Stimulated activated CD4-positive, alpha-beta T cell treated with anti-CD3 and anti-CD28 coated beads, Interleukin-12 subunit alpha, Interleukin-12 subunit beta, amount 100 ng/mL, for 4 hours (primary cell): ENCODE measurements at places on chromosomes 5 and 9.
A peak's percentile ranks its signal among the peaks of the same experiment; 100 is the strongest.

GRCh38 chr5:110209401-110209800, 517.1 kb downstream of the TMEM232 start:
- no peak for DNase-seq

DNA sequence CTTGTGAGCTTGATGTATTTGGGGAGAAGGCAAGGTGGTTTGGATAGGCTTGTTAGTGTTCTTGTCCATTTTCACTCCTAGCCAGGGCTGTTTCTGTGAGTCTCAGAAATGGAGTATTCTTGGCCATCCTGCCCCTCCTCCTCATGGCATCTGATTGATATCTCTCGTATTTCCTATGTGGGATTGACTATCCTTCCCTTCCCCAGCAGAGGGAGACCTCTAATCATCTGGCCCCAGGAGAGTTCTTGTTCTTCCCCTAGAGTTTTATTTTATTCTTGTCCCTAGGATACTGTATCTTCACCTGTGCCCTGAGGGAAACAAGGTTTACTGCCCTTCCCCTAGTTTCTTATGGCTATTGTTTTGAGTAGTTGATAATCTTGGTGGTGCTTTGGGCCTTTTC, 114.4 kb downstream of the VPS13A start:
- no peak for DNase-seq

- DNase-seq, result no peak
Measured at GRCh38 chr5:54663866-54664265, 146.3 kb downstream of the SNX18 start.

GRCh38 chr5:163498886-163499285, 6.5 kb upstream of the MAT2B start:
- DNase-seq, result no peak

GRCh38 chr9:118360036-118360435, 655.8 kb downstream of the TLR4 start:
- DNase-seq, result no peak

DNA sequence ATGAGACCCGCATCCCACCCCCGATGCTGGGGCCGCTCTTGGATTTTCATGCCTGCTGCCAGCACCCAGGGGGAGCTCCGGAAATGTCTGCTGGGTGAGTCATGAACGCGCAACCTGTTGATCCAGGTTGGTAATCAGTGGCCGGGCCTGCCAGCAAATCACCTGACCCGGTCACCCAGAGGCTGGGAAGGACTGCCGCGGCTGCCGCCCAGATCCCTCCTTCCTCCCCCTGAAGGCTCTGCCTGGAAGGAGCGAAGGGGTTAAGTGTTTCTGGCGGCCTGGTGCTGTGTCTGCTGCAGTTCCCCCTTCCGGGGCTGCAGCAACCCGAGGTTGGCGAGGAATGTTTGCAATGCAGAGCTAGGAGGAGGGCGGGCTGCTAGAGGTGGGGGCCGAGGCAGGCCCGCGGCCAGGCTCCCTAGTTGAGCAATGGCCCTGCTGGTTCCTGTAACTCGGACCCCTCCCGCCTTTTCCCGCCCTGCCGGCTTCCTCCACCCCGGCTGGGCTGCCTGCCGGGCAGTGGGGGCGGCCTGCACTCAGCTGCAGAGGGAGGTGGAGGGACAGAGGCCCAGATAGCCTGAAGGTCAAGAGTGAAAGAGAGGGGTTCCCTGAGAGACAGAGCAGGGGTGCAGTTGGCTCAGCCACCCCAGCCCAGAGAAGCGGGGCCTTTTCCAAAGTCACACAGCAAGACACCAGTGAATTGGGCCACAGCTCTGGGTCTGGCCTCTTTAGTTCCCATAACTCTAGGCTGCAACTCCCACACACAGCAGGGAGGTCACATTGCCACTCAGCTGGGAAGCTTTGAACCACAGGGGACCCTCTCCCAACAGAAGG, 156.3 kb upstream of the IER5L start:
- DNase-seq, result no peak

GRCh38 chr9:119004618-119004990, 364.6 kb downstream of the BRINP1 start:
- DNase-seq, result no peak

GRCh38 chr5:92979716-92980115, 601.3 kb downstream of the NR2F1-AS1 start:
- DNase-seq, result no peak

- no peak for DNase-seq
Measured at GRCh38 chr5:106880656-106881055, 790.1 kb downstream of the EFNA5 start.

DNA sequence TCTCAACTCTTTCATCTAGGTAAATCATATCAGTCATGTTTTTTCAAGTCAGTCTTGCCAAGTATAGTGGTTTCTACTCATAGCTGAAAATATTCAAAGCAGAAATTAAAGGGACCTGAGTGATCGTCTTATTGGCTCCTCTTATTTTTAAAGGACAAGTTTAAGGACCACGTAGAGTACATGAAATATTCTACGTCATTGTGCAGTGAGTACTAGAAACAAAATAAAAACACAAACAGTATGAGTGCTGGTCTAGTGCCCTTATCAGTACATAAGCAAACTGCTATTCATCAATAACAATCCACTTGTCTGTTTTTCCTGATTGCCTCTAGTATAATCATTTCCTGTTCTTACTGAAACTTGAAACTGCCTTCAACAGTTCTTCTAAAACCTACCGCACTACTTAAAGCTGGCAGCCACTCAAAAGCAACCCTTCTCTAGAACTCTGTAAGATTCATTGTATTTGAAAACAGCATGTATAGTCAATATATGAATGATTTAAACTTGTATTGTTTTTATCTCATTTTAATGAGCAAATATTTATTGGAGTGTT, 853.7 kb downstream of the TAF11L14 start:
- no peak for DNase-seq

DNA sequence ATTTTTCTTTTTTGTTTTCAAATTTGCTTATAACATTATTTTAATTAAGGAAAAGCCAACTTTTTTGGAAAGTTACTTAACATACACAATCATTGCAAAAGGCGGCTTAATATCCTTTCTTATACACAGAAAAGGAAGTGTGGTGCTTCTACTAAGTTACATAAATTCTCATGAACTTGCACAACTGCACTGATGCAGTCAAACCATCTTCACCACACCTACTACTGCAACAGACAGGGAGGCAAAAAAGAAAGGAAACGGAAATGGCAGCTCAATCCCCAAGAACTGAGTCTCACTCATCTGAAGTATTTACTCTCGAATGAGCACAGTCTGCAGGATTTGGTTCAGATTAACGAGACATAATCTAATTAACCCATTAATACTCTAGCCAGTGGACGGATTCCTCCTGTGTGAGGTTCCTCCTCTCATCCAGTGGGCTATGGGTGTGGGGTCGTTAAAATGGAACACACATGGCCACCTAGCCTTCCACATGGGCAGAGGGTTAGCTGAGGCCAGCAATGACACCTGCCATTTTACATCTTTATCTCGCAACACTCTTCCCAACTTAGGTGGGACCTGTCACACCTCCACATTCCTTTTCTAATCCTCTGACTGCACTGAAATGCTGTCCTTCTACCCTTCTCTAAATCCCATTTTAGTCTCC, 30.0 kb downstream of the GOLM1 start:
- no peak for DNase-seq

- DNase-seq, result peak; percentile 24
Measured at GRCh38 chr9:94639061-94639998, at the start of gene FBP1. TSS of gene FBP1 (minus strand) at chr9:94639518. CDS start at chr9:94639310, 208 bp downstream.

DNA sequence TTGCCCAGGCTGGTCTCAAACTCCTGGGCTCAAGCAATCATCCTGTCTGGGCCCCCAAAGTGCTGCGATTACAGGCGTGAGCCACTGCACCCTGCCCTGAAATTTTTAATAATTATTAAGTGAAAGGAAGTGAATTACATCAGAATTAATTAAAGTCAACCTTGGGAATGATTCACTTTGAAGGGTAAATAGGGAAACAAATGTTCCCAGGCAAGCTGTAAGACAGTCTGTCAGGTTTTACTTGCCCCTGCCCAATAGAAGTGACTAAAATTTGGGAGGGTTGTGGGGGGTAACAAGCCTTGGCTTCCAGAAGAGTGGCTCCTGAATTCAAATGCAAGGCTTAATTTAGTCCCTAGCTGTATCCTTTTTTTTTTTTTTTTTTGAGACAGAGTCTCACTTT, 1.3 kb upstream of the LIX1 start:
- DNase-seq, result no peak

DNA sequence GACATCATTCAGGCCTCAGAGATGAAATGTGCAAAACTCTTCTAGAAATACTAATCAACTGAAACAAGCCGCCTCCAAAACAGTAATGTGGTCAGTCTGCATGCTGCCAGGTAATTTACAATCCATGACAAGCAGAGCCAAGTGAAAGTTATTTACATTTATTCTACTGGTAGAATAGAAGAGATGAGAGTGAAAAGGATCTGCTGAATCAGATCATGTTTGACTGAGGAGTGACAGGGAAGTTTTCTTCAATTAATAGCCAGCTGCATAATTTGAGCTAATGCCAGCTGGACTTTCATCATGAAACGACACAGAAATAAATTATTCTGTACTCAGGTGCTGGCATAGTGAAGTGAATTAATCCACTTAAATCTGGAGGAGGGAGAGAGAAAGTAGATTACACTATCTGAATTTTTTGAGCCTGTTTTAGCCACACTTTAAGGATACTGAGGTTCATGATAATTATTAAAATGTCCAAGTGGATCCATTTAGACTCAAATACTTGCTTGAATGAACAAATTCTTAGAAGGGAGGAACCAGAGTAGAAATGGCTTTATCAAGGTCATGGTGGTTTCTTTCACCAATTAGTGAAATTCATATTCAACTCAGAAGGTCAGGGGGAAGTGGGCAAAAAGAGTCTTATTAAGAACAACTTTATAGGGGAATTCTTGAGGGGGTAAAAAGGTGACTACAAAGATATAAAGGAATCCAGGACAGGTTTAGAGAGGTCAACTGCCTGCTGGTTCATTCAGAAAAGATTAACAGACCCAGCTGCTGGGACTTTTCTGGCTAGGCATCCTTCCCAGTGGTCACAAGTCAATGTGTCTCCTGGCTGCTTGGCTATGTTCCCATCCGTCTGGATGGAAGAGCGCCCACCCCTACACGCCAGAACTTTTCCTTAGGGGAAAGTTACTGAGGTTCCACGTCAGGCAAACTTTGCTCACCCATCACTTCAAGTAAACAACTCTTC, 350.4 kb downstream of the PDE4D start:
- DNase-seq, result no peak

GRCh38 chr5:14794583-14795230, 76.9 kb downstream of the ANKH start:
- DNase-seq, result no peak

DNA sequence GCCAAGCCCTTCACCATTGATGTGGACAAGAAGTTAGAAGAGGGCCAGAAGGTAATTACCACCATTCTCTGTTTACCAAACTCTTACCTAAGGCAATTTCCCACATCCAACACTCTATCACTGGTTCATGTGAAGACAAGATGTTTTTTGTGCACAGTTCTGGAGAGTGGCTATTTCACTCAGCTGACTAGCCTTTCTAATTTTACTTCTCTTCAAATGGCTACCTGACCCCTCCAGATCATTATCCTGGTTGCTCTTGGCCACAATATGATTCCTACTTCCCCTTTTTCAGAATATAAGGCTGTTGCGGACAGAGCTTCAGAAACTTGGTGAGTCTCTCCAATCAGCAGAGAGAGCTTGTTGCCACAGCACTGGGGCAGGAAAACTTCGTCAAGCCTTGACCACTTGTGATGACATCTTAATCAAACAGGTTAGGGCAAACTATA, 7.1 kb downstream of the KIF20A start:
- no peak for DNase-seq

GRCh38 chr5:179307931-179308471, 37.3 kb downstream of the ADAMTS2 start:
- DNase-seq, result no peak

- no peak for DNase-seq
Measured at GRCh38 chr9:23081377-23081776, 634.8 kb downstream of the DMRTA1 start.

- peak; percentile 39 for DNase-seq
Measured at GRCh38 chr9:110058304-110058953, 149.5 kb downstream of the C9orf152 start.

GRCh38 chr5:117110548-117110947, 535.9 kb upstream of the SEMA6A start:
- no peak for DNase-seq

- DNase-seq, result no peak
Measured at GRCh38 chr5:78547731-78548615, 100.6 kb downstream of the LHFPL2 start.

DNA sequence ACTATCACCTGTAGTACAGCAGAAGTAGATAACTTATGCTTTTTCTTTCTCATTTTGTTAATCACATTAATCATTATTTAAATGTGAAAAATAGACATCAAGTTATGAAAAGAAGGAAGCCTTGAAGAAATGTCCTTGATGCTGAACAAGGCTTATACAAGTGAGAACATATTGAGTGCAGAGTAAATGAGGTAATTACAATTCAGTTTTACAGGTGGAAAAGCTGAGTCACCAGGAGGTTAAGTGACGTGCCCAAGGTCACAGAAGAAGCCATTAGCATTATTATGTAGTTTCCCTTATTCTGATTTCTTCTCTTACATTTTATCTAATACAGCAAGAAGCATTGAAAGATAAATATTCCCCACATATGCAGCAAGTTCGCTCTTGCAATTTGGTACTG, 998.5 kb upstream of the CDH6 start:
- no peak for DNase-seq

DNA sequence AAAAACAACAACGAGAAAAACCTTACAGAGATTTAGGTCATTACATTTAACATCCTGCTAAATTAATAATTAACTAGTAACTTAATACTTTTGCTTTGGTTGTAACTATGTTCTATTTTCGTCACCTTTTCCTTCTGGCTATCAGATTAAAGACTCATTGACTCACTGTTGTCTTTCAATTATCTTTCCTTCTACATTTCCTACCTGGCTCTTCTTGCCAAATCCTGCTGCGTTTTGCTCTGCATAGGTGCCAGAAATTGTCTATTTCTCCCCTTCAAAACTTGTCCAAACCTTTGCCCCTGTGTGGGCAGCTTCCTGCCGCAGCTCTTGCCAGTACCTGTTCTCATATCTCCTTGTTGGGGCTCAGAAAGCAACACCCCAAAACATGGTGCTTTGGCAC, 235.5 kb upstream of the ZNF608 start:
- no peak for DNase-seq

DNA sequence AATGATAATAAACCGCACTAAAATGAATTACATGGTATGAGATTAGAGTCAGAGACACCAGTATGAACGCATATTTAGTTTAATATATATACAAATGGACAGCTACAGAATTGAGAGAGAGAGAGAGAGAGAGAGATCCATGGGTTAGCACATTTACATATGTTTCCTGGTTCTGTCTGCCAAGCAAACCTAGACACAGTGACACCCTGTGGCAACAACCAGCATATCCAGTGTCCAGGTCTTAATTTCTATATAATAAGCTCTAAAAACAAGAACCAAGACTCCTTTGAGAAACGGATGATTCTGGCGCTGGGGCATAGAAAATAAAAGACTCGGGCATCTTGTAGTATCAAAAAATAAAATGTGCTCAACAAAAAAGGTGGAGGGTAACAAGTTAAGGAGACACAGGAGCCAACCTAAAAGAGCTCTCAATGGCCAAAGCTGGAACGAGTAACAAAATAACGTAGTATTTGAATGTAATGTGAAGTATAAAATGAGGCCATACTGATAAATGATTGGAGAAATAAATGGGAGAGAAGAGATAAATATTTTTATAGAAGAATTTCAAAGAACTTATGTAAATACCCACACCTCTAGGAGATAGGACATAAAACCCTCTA, 84.5 kb downstream of the RFX3 start:
- peak; percentile 33 for DNase-seq

- no peak for DNase-seq
Measured at GRCh38 chr5:167294882-167295680, 996.4 kb upstream of the WWC1 start.

- DNase-seq, result no peak
Measured at GRCh38 chr9:27336126-27336525, 39.2 kb upstream of the EQTN start.

- DNase-seq, result no peak
Measured at GRCh38 chr5:14396066-14396465, 185.5 kb upstream of the OTULINL start.
